ENCODE measurements at places on chromosomes 6 and 20.

GRCh38 chr20:23165307-23165750 lies 79.2 kb upstream of the CD93 start:
- no peak for DNase-seq

DNA sequence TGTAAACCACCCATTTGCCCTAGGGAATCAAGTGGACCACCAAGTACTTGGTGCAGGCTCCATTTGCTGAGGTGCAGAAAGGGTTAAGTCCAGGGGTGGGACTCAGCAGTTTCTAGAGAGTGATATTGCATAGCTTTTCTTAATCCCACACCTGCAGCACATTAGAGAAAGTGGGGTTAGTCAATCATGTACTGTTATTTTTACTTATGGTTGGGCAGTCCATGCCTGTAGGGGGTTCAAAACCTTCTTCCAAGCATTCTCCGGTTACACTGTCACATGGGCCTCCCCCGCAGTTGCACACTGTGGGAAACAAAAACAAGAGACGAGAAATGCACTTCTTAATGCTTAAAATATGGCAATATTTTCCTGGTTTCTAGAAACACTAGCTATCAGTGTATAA lies 65.5 kb downstream of the LAMA4 start:
- no peak for DNase-seq

DNA sequence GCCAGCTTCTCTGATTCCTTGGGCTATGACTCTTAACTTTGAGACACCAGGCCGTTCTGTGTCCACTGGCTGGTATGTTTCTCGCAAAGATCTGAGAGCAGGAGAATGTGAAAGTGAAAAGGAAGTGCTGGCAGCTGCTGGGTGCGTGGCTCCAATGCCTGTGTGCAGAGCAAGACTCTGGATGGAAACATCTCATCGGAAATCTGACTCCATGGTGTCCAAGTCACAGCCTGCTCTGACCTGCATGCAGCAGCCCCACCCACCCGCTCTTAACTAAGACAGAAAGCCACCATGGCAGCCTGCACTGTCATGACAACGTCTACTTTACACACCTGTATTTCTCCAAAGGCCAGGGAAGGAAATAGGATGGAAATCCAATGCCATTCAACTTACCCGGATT lies 66.3 kb upstream of the MPC1 start:
- DNase-seq = no peak

DNA sequence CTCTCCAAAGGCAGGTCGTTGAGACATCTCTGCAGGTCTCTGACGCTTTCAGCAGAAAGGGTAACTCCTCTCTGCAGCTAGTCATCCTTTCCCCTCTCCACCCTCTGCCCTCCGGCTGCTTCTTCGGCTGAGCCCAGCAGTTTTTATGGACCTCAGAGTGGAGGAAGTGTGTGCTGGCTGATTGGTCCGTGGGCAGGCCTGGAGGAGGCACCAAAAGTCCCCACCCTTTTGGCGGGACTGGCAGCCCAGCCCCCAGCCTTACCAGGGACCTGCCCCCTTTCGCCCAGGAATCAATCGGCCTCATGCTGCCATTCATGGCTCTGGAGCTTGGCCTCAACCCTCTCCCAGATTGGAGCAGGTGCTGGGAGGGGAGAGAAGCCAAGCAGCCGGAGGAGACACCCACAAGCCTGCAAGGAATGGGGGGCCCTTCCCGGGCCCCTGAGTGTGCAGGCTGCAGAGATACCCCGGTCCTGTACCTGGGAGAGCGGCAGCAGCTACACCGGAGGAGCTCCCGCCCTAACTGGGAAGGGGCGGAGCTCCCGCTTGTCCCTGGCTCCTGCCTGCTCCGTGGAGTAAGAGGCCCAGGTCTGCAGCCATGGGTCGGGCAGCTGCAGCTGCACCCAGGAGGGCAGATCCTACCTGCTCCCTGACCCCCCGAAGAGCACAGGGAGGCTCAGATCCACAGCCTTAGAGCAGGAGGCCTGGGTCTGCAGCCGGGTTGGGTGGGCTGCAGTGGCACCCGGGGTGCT lies 170.3 kb upstream of the SOX4 start:
- peak; percentile 95 for DNase-seq

- DNase-seq = no peak
These were observed 370.3 kb downstream of the RFPL4B start for GRCh38 chr6:112717401-112717800.

GRCh38 chr6:43308101-43308989 lies at the start of gene CRIP3:
Gene CRIP3 (minus strand): TSS chr6:43308826. CDS start chr6:43308792, 34 bp downstream.
- DNase-seq = peak; percentile 70

- no peak for DNase-seq
These were observed 401 bp upstream of the PHF3 start for GRCh38 chr6:63635215-63635587.

DNA sequence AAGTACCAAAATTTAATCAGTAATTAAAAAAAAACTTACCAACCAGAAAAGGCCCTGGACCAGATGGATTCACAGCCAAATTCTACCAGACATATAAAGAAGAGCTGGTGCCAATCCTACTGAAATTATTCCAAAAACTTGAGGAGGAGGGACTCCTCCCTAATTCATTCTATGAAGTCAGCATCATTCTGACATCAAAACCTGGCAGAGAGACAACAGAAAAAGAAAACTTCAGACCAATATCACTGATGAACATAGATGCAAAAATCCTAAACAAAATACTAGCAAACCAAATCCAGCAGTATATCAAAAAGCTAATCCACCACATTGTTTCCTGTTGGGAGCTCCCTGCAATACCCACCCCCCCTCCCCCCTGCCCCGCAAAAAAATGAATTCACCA lies at the start of gene WFDC11:
WFDC11 (minus strand) TSS at position 101 of the 400 bp plus-strand sequence. CDS start 19,639 bp downstream, outside the sequence.
- no peak for DNase-seq

DNA sequence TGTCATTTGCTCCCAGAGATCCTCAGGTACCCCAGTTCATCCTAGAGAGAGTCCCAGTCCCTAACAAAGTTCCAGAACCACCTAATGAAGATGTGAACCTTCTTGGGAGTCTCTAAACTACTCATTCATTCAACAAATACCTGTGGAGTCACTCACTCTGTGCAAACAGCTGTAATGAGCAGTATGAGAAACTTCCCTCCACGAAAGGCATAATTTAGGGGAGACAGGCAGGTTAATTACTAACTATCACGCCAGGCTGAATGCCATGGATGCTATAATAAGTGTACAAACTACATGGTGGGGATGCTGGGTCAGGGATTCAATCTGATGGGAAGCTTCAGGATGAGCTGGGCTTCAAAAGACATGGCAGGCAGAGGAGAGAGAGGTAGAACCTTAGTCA lies 70.1 kb upstream of the AFDN start:
- no peak for DNase-seq

DNA sequence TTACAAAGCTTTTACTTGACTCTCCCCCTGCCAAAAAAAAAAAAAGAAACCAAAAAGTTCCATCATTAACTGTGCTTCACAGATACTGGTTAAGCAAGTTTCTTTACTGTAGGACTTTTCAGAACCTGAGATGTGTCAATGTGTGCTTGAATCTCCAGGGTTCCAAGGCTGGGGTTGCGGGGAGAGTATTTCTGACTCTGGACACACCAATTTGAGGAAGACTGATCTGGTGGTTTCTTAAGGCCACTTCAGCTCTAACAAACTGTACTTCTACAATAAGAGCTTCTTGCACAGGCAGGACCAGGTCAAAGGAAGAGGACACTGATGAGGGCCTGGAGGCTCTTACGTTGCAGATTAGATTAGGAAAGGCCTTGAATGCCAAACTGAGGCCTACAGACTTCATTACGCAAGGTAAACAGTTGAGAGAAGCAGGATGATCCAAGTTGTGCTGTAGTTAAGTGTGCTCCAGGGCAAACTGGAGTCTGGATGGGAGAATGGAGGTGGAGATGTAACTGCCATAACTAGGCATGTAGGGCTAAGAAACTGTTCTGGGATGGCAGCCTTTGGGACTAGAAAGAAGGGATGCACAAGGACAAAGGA lies 24.4 kb downstream of the COMMD7 start:
- DNase-seq = no peak

DNA sequence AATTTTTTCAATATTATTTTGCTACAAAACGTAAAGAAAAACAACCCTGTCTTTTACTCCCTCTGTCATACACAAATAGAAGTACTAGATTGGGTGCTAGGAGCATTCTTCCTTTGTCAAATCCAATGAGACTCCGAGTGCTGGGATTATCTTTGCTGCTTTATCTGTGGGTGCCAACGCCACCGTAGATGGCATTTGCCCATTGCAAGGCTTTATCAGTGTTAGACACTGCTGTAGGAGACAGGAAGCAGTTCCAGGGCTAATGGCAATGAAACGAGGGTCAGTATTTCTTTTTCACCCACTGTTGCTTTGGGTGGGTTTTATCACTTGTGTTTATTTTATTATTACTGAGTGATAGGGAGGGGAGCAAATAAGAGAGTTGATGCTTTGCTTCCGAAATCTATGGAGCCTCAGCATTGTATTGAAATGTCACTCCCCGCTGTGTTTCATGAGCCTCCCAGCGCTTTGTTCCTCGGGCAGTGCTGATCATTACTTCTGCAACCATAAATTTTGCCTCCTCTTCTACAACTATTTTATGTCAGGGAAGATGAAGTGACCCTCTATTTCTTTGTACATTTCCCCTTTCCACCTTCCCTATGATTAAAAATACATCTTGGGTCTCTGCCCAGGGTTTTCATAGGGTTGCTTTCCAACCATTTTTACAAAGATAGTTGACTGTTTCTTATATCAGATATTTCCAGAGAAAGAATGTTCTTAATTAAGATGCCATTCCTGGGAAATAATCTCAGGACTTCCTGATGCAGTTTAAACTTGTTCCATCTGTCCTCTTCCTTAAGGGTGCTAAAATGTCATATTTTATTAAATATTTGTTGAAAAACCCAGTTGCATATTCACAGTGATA lies 86.7 kb upstream of the LAMP5 start:
- DNase-seq = no peak

GRCh38 chr6:114084327-114084890 lies 113.5 kb upstream of the HDAC2 start:
- no peak for DNase-seq

DNA sequence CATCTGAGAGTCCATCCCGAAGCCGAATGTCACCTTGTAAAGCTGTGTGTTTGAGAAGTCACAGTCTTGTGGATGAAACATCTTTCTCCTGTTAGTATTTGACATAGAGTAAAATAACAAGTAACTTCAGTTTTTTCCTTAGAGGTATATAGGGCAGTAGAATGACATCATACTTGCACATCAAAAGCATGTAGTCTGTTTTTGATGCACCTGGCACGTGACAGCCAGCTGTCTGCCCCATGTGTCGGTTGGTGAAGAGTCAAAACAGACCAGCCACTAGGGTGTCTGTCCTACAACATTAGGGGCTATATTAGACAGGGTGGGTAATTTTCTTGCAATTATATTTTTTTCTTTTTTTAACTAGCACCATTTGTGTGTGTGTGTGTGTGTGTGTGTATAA lies 70.2 kb downstream of the SNX9 start:
- DNase-seq = no peak

GRCh38 chr6:20811109-20811761 lies 277.0 kb downstream of the CDKAL1 start:
- DNase-seq = no peak

DNA sequence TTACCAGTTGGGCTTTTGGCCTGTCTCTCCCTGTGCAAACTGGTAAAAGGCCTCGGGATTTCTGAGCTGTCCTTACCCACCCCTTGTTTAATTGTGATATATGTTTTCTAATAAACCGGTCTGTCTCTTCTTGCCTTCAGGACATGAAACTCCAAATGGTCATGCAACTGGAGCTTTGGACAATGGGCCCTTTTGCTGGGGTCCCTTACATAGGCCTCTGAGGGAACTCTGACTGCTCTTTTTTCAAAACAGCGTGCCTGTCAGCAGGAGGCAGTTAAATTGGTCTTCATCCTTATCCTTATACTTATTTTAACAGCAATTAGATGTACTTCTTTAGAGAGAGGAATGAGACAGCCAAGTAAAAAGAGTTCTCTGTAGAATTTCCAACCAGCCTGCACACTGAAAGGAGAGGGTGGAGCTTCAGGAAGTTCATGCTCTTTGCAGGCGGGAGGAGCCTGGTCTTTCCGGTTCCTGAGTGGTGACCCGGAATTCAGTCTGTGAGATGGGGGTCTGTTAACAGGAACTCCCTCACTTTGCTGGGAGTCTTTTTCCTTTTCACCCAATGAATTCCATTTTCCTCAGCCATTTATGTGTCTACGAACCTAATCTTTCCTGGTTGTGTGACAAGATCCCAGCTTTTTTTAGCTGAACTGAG lies 299.6 kb upstream of the GJE1 start:
- no peak for DNase-seq

- DNase-seq = no peak
These were observed 267.2 kb upstream of the SULF2 start for GRCh38 chr20:48052475-48052835.

DNA sequence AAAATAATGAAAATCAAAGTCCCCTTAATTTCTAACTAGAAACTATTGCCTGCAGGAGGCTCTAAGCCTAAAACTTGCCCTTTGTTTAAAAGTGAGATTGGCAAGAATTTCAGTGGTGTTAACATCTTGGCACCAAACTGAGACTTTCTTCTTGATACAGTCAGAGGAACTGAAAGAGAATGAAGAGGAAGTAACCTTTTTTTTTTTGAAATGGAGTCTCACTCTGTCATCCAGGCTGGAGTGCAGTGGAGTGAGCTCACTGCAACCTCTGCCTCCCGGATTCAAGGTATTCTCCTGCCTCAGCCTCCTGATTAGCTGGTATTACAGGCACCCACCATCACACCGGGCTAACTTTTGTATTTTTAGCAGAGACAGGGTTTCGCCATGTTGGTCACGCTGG lies 3.6 kb downstream of the DOP1A start:
- DNase-seq = no peak

- no peak for DNase-seq
These were observed 86.5 kb downstream of the ATRN start for GRCh38 chr20:3557237-3557785.

- DNase-seq = no peak
These were observed 47.5 kb upstream of the CD93 start for GRCh38 chr20:23133560-23133998.

DNA sequence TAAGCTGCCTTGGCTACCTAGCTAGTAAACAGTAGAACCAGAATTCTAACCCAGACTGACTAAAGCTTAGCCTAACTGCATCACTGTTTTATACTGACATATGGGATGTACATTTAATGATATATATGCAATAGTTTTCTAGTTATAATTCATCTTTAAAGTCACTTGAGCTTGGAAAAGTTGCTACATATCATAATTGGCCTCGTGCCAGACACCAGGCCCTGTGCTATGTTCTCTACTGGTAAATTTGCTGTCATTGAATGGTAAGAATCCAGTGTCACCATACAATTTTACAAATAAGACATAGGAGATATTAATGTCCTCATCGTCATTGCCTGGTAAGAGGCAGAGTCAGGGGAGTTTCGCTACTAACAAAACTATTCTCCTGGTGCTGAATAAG lies 396.8 kb downstream of the CDKAL1 start:
- DNase-seq = no peak
